ENCODE measurements at places on chromosomes 1 and 21.

GRCh38 chr1:199161766-199162303, 523.0 kb downstream of the PTPRC start:
- H3K27ac ChIP-seq = no peak overlapping the region
- H3K27me3 ChIP-seq = no peaks in the 10 kb centered on the region
- H3K36me3 ChIP-seq = no peaks in the 10 kb centered on the region
- H3K4me1 ChIP-seq = peaks cover 5% of the 10 kb centered on the region

- no peak overlapping the region for H3K4me3 ChIP-seq
- no peaks in the 10 kb centered on the region for H3K36me3 ChIP-seq
- no peak for DNase-seq
- no peak overlapping the region for H3K27ac ChIP-seq
Measured at GRCh38 chr1:222788402-222789156, 26.3 kb upstream of the DISP1 start.

DNA sequence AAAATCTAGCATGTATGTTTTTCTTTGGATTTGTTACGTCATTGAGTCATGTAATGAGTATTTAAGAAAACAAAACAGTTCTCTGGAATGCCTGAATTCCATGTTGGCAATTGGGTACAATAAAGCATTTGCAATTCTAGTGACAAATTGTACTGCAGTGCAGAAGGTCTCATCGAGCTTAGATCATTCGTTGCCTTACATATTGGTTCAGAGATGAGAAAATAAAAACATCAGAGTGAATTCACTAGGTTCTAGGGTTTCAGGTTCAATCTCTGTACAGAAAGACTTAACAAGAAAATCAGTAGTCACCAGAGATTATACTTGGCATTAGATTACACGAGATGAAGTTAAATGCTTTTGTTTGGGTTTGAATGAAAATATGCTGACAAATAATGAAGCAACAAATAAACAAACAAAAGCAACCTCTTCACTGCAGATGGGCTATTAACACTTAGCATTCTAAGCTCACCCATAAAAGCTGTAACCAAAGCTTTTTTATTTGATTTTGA, 124.7 kb downstream of the RYR2 start:
- no peak for DNase-seq
- no peak overlapping the region for H3K4me3 ChIP-seq
- H3K36me3 ChIP-seq = no peaks in the 10 kb centered on the region
- no peak overlapping the region for H3K27ac ChIP-seq

- H3K27ac ChIP-seq = no peak overlapping the region
- no peaks in the 10 kb centered on the region for H3K36me3 ChIP-seq
- H3K4me3 ChIP-seq = no peak overlapping the region
- DNase-seq = no peak
- H3K4me1 ChIP-seq = no peaks in the 10 kb centered on the region
Measured at GRCh38 chr1:184322253-184322652, 64.6 kb upstream of the C1orf21 start.

GRCh38 chr1:185495007-185495406, 178.0 kb upstream of the IVNS1ABP start:
- no peaks in the 10 kb centered on the region for H3K4me1 ChIP-seq
- no peaks in the 10 kb centered on the region for H3K36me3 ChIP-seq
- DNase-seq = no peak
- H3K4me3 ChIP-seq = no peak overlapping the region
- H3K27ac ChIP-seq = no peak overlapping the region
- H3K27me3 ChIP-seq = no peaks in the 10 kb centered on the region

- H3K36me3 ChIP-seq = peaks cover 32% of the 10 kb centered on the region
- DNase-seq = no peak
- no peak overlapping the region for H3K4me3 ChIP-seq
- H3K4me1 ChIP-seq = no peaks in the 10 kb centered on the region
Measured at GRCh38 chr1:201877877-201878401, 10.8 kb upstream of the SHISA4 start.

DNA sequence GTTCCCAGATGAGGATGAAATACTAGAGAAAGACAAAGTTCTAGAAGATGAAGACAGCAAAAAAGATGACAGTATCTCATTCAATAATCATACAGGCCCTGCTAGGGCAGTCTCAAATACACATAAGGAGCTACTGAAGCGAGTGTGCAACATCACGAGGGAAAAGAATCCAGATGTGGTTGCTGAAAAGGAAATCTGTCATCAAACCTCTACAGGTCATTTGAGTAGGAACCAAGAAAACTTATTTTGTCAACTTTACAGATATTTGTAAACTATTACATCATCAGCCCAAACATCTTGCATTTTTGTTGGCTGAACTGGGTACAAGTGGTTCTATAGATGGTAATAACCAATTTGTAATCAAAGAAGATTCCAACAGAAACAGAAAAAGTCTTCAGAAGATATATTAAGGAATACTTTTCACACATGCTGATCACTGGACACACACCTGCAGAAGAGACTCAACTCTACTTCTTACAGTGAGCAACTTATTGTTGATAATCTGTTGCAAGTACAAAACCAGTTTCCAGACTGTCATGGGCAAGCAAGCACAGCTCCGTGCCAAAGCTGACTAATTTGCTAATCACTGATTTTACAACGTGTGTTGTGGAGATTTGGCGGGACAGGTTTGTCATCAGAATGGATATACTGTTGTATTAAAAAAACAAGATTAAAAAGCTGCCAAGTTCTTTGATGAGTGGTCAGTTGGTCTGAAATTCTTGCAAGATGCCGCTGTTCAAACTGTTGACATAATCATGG, 42.1 kb downstream of the TRIM33 start:
- H3K36me3 ChIP-seq = peaks cover 7% of the 10 kb centered on the region
- no peaks in the 10 kb centered on the region for H3K27me3 ChIP-seq
- H3K4me1 ChIP-seq = peaks cover 25% of the 10 kb centered on the region
- H3K27ac ChIP-seq = no peak overlapping the region

DNA sequence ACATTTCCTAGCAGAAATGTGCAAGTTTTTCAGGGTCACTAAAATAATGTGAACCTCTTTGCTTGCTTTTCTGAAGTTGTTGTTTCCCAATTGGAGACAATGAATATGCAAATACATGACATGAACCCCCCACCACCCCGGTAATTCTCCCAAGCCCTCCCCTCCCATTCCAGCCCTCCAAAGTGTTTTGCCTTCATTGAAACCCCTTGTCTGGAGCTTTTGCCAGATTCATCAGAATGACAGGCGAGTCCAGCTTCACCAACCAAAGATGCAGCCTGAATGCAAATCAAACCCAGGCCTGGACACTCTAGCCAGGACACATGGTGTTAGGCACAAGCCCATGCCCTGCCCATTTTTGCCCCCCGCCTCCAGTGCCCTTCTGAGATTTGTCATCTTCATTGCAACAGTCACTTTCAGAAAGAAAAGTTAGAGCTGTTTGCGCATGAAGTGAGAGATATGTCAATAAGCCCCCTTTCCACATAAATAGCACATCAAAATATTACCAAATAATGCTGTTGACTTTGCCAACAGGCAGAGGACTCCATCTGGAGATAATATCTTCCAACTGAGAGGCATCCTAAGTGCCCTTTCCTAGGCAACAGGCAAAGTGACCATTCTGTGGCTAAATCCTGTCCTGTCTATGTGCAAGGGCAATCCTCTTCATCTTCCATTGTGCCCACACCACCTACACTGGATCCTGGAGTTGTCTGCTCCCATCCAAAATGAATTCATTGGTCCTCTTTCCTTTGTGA, 145.6 kb upstream of the NFIA start:
- no peaks in the 10 kb centered on the region for H3K36me3 ChIP-seq
- H3K27me3 ChIP-seq = peaks cover 2% of the 10 kb centered on the region
- H3K4me3 ChIP-seq = no peak overlapping the region
- H3K27ac ChIP-seq = no peak overlapping the region
- DNase-seq = no peak

- no peaks in the 10 kb centered on the region for H3K36me3 ChIP-seq
- no peak for DNase-seq
- no peak overlapping the region for H3K27ac ChIP-seq
- no peak overlapping the region for H3K4me3 ChIP-seq
- H3K4me1 ChIP-seq = no peaks in the 10 kb centered on the region
Measured at GRCh38 chr1:31434101-31434871, 21.3 kb downstream of the SERINC2 start.

DNA sequence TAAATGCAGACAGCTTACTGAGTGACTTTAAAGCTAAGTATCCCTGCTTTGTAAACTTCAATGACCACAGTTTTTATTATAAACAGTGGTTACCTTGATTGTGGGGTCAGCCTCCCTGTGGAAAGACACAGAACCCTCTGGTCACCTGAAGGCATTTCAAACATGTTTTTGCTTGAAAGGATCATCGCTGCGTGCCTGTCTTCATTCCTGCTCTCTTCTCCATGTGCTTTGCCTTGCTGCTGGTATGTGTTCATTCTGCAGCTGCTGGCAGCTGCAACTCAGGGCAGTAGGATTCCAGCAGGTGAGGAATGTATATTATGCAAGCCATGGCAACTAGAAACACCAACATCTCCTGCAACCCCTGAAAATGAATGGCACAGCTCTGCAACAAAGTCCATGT, 81.0 kb upstream of the VAV3 start:
- H3K36me3 ChIP-seq = no peaks in the 10 kb centered on the region
- peaks cover 40% of the 10 kb centered on the region for H3K4me1 ChIP-seq
- H3K27ac ChIP-seq = no peak overlapping the region
- DNase-seq = no peak

DNA sequence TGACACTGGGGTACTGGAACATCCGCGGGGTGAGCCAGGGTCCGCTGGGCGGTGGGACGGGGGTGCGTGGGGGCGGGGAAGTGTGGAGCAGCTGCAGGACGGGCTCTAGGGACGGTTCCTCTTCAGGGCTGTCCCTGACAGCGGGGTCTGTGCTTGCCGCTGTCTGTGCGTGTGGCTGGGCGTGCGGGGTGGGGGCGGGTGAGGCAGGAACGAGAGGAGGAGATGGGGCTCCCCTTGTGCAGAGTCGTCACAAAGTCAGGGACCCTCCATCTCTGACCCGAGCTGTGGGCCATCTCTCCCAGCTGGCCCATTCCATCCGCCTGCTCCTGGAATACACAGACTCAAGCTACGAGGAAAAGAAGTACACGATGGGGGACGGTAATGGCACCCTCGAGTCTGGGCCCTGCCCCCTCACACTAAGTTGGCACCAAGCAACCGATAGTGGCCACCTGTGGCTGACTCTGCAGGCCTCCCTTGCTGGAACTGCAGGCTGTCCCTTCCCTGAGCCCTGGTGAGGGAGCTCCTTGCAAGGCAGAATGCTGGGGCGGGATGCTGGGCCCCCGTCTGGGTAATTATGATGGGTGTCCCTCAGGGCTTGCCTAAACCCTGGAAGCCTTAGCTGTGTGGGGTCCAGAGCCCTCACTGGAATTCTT, 392 bp downstream of the GSTM2 start:
- no peaks in the 10 kb centered on the region for H3K36me3 ChIP-seq
- no peak overlapping the region for H3K27ac ChIP-seq
- no peaks in the 10 kb centered on the region for H3K27me3 ChIP-seq
- peaks cover 22% of the 10 kb centered on the region for H3K4me1 ChIP-seq

- peaks cover 67% of the 10 kb centered on the region for H3K4me1 ChIP-seq
- no peak for DNase-seq
- no peak overlapping the region for H3K4me3 ChIP-seq
- no peak overlapping the region for H3K27ac ChIP-seq
- no peaks in the 10 kb centered on the region for H3K36me3 ChIP-seq
Measured at GRCh38 chr1:53410701-53411100, 48.5 kb upstream of the DMRTB1 start.

- H3K27ac ChIP-seq = no peak overlapping the region
- DNase-seq = no peak
- H3K4me1 ChIP-seq = no peaks in the 10 kb centered on the region
- no peaks in the 10 kb centered on the region for H3K27me3 ChIP-seq
Measured at GRCh38 chr1:201061886-201062285, 38.4 kb upstream of the KIF21B start.

DNA sequence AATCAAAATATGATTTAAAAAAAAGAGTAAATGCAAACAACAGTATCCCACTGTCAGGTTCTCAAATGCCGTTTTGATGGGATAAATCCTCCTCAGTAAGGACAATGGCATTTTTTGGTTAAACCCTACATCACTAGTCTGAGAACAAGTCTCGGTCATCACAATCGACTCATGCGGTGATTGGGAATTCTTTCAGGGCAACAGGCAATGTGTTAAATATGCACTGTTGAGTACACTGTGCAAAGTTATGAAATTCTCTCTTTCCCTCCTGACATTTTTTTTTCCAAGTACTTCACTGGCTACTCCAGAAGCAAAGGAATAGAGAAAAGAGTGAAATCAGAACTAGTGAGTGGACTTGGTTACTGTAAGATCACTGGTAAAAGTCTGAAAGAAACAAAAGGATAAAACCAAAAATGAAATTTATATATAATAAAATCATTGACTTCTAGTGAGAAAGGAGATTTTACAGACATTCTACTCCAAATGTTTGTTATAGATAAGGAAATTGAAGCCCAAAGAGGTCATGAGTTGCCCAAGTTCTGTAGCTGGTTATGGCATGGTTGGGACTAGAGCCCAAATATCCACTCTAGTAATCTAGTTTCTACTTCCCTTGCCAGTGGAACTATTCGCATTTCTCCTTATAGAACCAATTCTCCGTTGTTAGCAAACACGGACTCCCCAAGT, 111.3 kb downstream of the TGFBR3 start:
- no peaks in the 10 kb centered on the region for H3K27me3 ChIP-seq
- H3K4me1 ChIP-seq = no peaks in the 10 kb centered on the region
- H3K4me3 ChIP-seq = no peak overlapping the region
- no peak for DNase-seq

All from CD4-positive, alpha-beta T cell (primary cell).